ENCODE measurements at places on chromosomes 12 and 14.

DNA sequence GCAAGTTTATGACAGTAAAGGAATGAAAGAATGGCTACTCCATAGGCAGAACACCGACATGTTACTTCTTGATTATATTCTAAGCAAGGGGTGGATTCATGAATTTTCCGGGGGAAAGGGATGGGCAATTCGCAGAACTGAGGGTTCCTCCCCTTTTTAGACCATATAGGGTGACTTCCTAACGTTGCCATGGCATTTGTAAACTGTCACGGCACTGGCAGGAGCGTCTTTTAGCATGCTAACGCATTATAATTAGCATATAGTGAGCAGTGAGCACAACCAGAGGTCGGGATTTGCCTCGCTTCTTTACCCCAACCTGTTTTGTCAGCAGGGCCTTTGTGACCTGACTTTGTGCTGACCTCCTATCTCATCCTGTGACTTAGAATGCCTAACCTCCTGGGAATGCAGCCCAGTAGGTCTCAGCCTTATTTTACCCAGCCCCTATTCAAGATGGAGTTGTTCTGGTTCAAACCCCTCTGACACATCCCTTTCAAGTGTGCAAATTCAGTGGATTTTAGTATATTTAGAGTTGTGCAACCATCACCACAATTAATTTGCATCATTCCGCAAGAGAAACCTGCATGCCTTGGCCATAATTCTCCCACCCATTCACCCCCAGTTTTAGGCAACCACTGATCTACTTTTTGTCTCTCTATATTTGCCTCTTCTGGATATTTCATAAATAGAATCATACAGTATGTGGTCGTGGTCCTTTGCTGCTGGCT is 27.4 kb downstream of the PALS1 start:
- no peak for DNase-seq

- no peak for DNase-seq
These were observed 17.3 kb upstream of the KLHL42 start for GRCh38 chr12:27762757-27763156.

DNA sequence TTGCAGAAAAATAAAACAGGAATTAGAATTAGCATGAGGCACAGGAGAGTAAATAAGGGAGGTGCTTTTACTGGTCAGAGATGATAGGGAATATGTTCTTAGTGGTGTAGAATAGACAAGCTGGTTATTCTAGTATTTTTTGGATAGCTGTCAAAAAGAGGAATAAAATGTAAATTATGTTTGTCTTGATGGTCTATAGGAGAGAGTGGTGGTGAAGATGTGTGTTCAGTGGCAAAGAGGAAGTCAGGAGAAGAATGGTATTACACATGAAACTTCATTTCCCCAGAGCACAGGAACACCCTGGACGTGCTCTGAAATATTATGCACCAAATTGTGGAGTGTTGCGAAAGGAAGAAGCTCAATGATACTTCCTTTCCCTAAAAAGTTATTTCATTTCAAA is 27.8 kb downstream of the MUCL1 start:
- DNase-seq = no peak

GRCh38 chr14:76720382-76720813 is 40.9 kb upstream of the VASH1 start:
- peak; percentile 70 for DNase-seq

GRCh38 chr12:58932806-58933681 is 12.7 kb upstream of the LRIG3 start:
- DNase-seq = no peak

DNA sequence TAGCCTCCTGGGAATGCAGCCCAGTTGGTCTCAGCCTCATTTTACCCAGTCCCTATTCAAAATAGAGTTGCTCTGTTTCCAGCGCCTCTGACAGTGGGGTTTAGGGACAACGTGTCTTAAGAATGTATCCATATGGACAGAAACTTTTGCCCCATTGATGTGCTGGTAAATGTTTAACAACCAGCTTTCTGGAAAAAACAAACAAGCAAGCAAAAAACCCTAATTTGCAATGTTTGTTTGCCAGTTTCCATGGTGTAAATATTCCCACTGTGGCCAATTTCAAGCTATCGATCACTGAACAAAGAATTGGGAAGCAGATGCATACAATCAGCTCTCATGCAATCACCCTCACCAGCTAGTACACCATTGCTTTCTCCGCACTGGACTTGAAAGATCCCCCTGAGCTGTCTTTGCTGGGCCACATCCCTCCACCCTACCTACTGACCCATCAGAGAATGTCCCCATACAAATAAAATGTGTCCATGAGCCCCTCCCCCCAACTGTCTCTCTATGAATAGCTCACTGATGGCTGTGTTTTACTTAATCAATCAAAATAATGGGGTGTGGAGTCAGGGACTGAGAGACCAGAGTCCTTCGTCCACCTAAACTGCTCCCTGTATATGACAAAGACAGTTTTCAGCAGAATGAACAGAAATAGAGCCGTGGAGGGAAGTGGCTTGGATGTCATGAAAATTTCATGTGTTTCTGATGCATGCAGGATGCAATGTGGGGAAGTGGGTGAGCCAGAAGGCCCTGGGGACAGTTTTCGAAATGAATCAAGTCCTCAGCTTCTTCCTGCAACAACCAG is 40.8 kb downstream of the CCDC60 start:
- DNase-seq = no peak

- DNase-seq = no peak
These were observed 74.0 kb downstream of the SNAPC1 start for GRCh38 chr14:61836184-61836583.

GRCh38 chr12:66829660-66830325 is 150.9 kb upstream of the GRIP1 start:
- DNase-seq = no peak

DNA sequence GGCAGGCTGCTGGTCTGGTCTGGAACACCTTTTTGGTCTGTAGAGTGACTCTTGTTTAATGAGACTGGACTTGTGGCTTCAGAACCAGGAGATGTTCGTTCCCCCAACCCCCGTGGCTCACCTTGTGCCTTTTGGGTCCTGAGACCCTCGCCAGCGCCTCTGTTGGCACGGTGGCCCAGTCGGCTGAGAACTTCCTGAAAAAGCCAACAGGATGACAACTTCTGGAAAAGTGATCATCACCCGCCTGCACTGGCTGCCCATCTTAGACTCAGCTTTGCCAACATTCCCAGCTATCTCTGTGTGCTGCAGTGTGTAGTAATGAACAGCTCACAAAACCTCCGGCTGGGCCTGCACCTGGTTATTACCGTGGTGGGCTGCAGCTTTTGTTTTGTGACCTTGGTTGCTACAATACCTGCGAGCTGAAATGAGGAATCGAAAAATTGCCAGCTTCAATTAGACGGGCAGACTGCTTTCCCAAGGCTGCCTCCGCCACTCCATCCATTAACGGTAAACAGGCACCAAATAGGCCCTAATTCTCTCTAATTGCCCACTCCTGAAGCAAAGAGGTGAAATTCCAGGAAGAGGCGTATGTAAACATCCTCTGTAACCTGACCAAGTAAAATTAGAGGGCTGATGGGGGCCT is 16.0 kb downstream of the MEG3 start:
- no peak for DNase-seq

- no peak for DNase-seq
These were observed 3.0 kb downstream of the ACRBP start for GRCh38 chr12:6644257-6644596.

DNA sequence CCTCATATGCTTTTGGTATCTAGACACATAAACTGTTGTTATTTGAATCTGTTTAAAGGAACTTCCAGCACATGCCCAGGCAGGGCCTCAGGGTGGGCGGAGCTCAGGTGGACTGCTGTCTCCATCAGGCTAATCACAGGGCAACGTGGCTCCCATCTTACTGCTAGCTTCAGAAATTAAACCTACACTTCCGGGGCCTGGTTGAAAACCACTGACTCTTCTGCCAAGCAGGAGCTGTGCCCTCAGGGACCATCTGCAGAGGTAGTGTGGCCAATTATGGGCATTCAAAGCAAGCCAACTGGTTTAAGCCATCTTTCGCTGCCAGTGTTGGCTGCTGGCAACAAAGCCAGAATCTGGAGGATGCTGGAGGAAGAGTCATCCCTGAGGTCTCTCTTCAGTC is 97.5 kb downstream of the TMX1 start:
- no peak for DNase-seq

DNA sequence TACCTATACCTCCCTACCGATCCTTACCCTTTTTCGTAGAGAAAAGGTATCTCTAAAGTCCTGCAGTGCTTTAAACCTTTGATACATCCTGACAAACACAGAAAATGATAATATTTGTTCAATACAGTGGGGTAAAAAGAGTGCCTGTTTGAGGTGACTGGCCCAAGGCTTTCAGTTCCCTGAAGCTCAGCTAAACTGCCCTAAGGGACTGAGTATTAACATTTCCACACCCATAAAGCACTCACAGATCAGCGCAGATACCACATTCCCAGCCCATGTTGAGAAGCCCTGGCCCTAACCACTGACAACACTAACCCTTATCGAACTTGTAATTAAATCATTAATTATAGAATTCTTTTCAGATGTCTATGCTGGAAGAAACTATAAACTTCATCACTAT is 108.7 kb downstream of the DIP2B start:
- no peak for DNase-seq

DNA sequence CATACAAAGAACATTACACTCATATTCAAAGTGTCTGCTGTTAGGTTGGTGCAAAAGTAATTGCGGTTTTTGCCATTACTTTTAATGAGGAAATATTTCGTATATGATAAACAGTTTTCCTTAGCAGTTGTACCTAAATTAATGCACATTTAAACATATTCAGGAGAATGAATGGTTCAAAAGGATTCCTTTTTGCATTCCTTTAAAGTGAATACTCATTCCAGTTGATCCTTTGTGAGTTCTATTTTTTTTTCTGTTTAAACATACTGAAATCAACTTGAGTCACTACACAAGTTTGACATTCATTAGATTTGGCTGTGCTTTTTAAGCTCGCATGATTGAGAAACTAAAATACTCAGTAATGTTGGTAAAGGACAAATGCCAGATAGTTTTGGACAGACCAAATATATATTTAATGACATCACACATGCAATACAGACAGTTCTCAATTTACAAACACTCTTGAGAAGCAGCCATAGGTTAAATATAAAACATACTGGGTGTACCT is 13.8 kb upstream of the SLC38A2 start:
- DNase-seq = no peak

GRCh38 chr14:99803803-99804202 is 10.6 kb downstream of the EML1 start:
- no peak for DNase-seq

GRCh38 chr12:8905546-8905945 is 8.8 kb upstream of the PHC1 start:
- DNase-seq = no peak

- no peak for DNase-seq
These were observed 181.5 kb upstream of the KRR1 start for GRCh38 chr12:75692876-75693275.

DNA sequence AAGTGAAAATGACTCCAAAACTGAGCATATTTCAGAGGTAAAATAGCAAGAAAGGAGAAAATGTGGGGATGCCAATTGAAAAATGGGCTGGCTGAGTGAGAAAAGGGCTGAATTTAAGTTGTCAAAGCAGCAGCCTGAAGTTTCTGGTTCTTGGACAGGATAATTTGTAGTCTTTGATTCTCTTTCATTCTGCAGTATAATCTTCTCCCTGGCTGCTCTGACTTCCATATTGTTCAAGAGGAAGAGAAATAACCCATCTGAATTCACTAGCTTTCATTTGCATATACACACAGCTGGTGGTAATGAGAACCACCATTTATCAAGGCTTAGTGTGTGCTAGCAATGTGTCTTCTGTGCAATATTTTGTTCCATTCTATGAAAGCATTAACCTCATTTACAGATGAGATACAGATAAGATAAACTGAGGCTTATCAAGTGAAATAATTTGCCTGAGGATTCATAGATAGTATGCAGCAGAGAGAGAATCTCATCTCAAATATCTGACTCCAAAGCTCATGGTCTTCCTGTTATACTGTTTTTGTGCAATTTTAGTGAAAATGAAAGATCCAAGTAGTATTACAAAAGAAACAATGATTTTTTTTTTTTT is 184.2 kb downstream of the TMTC2 start:
- no peak for DNase-seq

- no peak for DNase-seq
These were observed 249.7 kb downstream of the SPTSSA start for GRCh38 chr14:34212172-34212929.

DNA sequence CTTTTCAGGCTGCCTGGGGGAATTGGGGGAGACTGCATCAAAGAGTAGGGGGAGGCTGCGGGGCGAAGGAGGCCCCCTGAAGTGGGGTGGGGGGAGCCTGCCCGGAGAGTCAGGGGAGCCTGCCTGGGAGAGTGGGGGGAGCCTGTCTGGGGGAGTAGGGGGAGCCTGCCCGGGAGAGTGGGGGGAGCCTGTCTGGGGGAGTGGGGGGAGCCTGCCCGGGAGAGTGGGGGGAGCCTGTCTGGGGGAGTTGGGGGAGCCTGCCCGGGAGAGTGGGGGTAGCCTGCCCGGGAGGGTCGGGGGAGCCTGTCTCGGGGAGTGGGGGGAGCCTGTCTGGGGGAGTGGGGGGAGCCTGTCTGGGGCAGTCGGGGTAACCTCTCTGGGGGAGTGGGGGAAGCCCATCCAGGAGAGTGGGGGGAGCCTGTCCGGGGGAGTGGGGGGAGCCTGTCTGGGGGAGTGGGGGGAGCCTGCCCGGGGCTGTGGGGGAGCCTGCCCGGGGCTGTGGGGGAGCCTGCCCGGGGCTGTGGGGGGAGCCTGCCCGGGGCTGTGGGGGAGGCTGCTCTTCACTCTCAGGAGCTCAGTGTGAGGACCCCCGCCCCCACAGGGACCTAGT is 6.5 kb upstream of the DEGS2 start:
- no peak for DNase-seq

DNA sequence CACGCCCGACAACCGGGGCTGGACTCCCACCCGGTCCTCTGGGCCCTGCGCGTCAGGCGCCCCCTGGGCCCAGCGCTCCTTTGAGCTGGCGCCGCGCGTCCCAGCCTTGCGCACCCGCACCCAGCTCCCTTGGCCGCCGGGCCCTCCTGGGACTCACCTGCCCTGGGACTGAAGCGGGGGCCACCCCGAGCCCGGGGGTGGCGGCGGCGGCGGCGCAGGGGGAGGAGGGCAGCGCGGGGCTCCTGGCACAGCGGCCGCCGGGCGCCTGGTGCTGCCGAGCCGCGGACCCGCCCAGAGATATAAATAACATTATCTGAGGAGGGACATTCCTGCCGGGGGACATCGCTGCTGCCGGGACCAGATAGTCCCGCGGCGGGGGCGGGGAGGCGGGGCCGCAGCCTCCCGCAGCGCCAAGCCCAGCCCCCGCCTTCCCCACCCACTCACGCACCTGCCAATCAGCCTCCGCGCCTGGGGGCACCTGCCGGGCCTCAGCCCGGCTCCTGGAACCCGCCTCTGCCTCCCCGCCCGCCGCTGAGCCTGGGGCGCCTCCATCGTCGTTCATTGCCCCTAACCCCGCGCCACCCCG is at the start of gene SPTB:
TSS of gene SPTB (minus strand) at position 273 of the 586 bp plus-strand sequence. CDS start 56,813 bp downstream, outside the sequence.
- peak; percentile 69 for DNase-seq
